Activated CD4-positive, alpha-beta T cell treated with anti-CD3 and anti-CD28 coated beads for 24 hours (primary cell): ENCODE measurements at places on chromosomes 4 and X.

- DNase-seq, result no peak
These were observed 23.9 kb downstream of the SORBS2 start for GRCh38 chr4:185787926-185788679.

GRCh38 chr4:100366213-100366612 lies 151.6 kb downstream of the EMCN start:
- DNase-seq, result no peak

DNA sequence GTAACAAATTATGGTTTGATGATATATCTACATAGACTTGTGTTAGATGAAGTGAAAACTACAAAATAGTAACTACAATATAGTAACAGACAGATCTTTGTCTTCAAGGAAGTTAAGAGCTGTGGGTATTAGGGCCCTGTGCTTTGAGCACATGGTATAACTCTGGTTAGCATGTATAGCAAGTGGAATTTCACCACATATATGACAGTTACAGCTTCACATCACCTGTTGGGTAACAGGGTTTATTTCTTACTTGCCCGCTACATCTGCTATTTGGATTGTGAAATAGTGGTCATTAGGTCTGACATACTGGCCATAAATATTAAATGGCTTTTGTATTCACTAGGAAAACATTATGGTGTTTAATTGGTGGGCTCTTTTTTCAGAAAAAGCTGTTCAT lies 20.2 kb downstream of the OFD1 start:
- no peak for DNase-seq

DNA sequence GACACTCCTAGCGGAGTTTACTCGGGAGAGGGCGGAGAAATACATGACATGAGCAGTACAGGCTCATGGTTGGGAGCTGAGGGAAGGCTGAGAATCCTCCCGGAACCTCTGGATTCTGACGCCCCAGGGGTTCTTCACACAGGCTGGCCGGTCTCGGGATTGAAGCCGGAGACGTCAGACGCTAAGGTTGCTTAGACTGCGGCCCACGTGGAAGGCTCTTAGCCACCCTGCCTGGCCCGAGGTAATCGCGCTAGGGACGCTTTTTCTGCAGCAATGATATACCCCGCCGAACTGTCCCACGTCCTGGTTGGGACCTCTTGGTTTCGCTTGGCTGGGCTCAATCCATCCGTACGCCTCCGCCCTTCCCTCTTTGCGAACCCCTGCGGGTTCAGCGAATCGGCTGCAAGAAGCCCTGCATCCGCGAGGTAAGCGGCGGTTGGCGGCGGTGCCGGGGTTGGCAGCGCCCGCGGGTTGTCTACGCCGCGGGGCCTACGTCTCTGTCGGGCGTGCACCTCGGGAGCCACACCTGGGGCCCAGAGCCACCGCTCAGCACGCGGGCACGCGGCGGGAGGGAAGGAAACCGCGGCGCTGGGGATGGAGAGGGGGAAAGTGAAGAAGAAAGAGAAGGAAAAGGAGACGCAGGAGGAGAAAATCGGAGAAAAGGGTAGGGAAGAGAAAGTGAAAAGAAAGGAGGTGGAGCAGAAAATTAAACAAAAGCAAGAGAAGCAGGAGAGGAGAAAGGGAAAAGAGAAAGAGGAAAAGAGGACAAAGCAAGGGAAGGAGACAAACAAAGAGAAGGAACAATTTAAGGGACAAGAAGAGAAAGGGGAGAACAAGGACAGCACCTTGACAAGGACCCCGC lies at the start of gene ARL9:
Gene ARL9 (plus strand): TSS at position 523 of the 862 bp plus-strand sequence. CDS start 72 bp downstream, at position 595.
- DNase-seq, result peak; percentile 47

- no peak for DNase-seq
These were observed 332.3 kb downstream of the ADGRL3 start for GRCh38 chr4:61532336-61533000.

DNA sequence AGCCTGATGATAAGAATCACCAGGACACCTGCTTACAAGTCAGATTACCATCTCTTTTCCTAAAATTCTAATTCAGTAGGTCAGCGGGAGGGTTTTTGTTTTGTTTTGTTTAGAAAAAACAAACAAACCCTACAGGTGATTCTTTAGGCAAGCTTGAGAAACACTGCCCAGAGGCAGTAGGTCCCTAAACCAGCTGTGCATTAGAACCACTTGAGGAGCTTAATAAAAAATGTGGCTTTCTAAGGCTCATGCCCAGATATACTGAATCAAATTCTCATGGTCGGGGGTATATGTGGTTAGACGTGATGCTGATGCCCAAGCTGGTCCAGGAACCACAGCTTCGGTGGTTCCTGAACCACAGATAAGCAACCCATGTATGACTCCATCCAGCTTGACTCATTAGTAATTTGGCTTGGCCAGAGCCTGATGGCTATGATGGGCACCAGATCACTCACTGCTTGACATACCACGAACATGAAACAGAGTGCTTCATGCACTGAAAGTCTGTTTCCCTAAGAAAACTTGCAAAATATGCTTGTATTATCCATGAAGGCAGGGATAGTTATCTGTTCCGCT lies 338.1 kb upstream of the F9 start:
- DNase-seq, result no peak

DNA sequence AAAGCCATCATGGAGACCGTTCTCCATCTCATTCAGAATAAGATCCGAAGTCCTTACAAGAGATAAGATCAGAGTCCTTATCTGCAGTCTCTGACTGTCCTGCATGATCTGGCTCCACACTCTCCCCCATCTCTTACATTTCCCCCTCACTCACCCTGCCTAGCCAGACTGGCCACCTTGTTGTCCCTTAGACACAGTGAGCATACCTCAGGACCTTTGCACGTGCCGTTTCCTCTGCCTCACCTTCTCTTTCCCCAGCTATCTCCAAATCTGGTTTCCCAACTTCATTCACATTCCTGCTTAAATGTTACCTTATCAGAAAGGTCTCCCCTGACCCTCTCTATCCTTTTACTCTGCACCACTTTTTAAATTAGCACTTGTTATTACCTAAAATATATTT lies 44.0 kb downstream of the KLHL5 start:
- DNase-seq, result no peak

- DNase-seq, result no peak
These were observed 294.8 kb downstream of the PACRGL start for GRCh38 chr4:20995015-20995414.

GRCh38 chr4:35824231-35824630 lies 420.1 kb downstream of the ARAP2 start:
- no peak for DNase-seq

- DNase-seq, result no peak
These were observed 43.6 kb downstream of the TMEM131L start for GRCh38 chr4:153509724-153510123.

- peak; percentile 1 for DNase-seq
These were observed 528 bp downstream of the FMR1 start for GRCh38 chrX:147912093-147912801.

DNA sequence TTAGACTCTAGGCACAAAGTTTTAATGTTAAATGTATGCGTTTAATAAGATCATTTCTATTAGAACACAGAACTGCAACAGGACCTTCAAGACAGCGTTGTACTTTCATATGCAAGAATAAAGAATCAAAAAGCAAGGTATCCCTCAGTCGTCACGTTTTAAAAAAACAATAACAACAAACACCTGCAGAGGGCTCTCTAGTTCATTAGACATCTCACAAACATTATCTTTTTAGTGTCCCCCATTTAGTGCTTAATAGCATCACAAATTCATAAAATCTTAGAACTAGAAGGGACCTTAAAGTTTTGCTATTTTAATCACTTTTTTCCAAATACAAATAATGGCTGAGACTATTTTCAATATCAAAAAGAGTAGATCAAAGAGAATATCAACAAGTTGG lies 236.6 kb downstream of the DCHS2 start:
- DNase-seq, result no peak

DNA sequence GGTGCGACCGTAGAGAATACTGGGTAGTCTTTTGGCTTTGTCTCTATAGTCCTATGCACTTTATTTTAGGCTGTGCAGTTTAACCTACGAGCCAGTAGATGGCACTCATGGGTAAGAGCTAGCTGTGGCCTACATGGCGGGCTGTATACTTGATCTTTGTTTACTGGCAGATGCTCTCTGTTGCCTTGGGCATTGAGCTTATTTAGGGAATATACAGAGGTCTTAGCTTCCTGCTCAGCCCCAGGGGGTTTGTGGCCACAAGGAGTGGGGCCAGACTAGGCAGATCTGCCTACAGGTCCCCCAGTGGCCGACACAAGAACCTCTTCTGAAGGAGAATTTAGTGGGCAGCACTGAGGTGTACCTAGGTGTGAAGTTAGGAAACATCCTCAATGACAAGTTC lies 227.6 kb upstream of the HDX start:
- DNase-seq, result no peak

- DNase-seq, result no peak
These were observed 97.3 kb downstream of the HDAC8 start for GRCh38 chrX:72475338-72475737.

GRCh38 chr4:165667969-165668368 lies 205.1 kb upstream of the TLL1 start:
- no peak for DNase-seq

DNA sequence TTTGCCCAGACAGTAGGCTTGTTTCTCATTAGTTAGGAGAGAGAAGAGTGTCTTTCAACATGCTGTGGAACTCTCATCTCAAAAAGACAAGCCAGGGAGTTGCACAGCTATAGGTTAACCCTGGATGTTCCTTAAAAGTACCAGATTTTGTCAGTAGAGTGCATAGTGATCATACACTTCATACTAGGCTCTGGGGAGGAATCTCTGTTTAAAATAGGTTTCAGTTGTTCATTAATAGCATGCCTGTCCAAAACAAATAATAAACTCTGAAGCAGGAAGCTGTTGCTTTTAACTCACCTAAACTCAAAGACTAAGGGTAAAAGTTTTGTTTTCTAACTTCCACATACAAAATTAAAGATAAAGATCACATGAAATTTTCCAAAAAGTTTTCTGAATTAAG lies 1948.4 kb downstream of the C4orf33 start:
- DNase-seq, result no peak

- DNase-seq, result no peak
These were observed 33.6 kb upstream of the XK start for GRCh38 chrX:37651921-37652452.

DNA sequence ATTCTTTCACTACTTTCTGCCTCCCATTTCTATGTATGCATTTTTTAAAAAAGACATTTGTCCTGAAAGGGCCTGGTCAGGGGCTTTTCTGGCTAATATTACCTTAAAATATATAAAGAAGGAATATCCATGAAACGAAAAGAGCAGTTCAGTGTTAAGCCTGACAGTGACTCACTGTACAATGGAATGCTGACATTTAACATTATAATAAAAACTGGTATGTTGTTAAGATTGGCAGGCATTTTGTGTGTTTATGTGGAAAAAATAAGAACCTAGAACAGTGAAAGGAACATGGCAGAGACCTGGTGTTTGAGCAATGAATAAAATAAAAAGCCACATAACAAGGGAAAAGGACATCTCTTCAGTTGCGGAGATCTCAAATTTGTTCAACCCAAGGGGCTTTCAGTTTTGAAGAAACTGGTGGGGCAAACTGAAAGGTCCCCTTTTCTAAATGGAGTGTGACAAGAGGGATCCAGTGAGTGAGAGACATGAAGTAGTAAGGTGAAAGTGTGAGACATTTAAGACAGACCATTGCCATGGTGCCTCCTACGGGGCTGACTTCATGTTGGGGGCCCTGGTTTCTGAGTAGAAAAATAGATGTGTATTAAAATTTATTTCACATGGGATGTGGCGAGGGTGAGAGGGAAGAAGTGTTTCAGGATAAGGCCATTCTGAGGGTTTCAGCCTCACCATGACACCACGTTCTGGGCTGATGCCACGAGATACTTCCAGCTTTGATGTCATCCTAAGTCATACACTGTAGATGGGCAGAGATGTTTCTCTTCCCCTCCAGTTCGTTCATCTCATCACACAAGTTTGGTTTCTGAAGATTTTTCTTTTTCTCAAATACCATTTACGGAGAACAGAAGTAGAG lies 324.9 kb downstream of the PPP3CA start:
- DNase-seq, result no peak

DNA sequence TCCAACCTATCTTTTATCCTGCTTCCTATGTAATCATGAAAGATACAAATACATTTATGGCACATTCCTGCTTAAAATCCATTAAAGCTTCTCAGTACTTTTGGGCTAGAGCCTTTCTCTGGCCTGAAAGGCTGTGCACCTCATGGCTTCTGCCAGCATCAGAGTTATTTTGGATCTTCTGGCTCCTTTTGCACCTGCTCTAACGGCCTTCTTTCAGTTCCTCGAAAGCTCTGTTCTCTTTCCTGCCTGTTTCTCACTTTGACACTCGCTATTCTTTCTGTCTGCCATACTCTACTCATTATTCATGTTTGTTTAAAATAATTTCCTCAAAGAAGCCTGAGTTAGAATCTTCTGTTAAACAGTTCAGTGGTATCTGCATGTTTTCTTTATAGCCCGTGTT lies 86.0 kb downstream of the LRP2BP start:
- DNase-seq, result no peak

- no peak for DNase-seq
These were observed 437.1 kb upstream of the CTSO start for GRCh38 chr4:156390599-156391324.

GRCh38 chr4:101239665-101240064 lies 107.7 kb downstream of the PPP3CA start:
- DNase-seq, result no peak

GRCh38 chr4:41569961-41570360 lies 32.0 kb downstream of the LIMCH1 start:
- no peak for DNase-seq

DNA sequence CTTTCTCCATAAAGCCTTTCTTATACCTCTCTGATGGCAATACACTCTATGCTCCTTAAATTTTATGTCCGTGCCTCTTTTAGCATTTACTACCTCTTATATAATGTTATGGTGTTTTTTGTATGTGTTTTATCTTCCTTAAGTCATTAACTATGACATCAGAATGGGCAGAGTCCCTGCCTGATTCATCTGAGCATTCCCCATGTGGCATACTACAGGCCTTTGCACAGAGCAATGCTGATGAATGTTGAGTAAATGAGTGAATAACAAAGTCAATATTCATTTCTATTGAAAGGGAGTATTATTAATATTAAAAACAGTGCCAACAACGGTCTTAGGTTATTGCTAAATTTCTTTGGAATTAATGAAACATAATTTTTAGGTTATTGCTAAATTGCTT lies 18.8 kb upstream of the RPS6KA3 start:
- no peak for DNase-seq

GRCh38 chr4:152536545-152537182 lies 772 bp upstream of the FBXW7 start:
- peak; percentile 55 for DNase-seq

DNA sequence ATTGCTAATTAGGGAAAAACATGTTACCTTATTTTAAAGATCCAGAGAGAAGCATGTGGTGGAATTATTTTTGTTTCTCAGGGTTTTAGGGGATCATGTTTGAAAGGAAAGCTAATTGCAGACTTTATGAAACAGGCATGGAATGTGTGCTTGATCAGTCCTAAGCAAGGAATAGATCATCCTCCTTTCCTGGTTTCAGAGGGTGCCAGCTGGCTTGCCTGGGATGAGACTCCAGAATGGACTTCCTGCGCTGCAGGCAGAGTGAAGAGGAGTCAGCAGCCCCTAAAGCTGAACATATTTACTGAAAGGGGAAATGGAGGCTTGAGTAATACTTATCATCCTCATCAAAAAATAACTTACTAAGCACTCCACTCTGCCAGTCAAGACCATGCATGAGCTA lies 13.3 kb downstream of the FGF5 start:
- no peak for DNase-seq

GRCh38 chr4:164514765-164515164 lies 239.2 kb upstream of the SMIM31 start:
- no peak for DNase-seq
